Spleen (tissue), 13 donors: ENCODE measurements at places on chromosomes 7 and 10. TPM values are rescaled to one million over a fixed set of nuclear protein-coding genes. Genes with fewer than 3 reads are reported as not detected.

GRCh38 chr10:95324436-95325268, 33.8 kb upstream of the PDLIM1 start:
- no peaks in the 10 kb centered on the region for H3K27me3 ChIP-seq
- H3K4me1 ChIP-seq: peaks cover 12% of the 10 kb centered on the region
- no peak for DNase-seq
- no peak overlapping the region for H3K27ac ChIP-seq
- H3K36me3 ChIP-seq: no peaks in the 10 kb centered on the region

The C10orf62 gene
- total RNA-seq: not detected

DNA sequence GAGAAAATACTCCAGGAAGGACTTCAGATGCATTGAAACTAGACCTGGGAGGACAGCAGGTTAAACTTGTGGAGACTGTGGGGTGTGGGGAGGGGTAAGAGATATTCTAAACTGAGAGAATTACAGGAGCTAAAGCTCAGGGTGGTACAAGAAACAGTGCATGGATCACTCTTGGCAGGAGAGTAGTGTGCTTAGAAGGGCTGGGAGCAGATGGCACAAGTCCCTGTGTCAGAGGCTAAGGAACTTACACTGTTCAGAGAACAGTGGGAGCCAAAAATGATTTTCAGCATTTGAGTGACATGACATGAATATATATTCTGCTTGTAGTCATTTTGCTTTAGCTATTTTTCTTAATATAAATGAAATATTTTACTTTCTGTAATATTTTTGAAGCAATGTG, 36.0 kb upstream of the LAMB1 start:
- no peaks in the 10 kb centered on the region for H3K36me3 ChIP-seq
- H3K27me3 ChIP-seq: no peaks in the 10 kb centered on the region
- no peak overlapping the region for H3K27ac ChIP-seq
- DNase-seq: no peak

GRCh38 chr7:113119429-113119828, 1.1 kb upstream of the SMIM30 start:
- H3K36me3 ChIP-seq: no peaks in the 10 kb centered on the region
- peaks cover 20% of the 10 kb centered on the region for H3K4me1 ChIP-seq
- DNase-seq: no peak
- no peak overlapping the region for H3K4me3 ChIP-seq
- no peak overlapping the region for H3K27ac ChIP-seq

The TMEM236 gene
- 0.73 TPM for total RNA-seq
